Activated naive CD8-positive, alpha-beta T cell treated with anti-CD3 and anti-CD28 coated beads, Interleukin-2, amount 50 U/mL, for 24 hours (primary cell): ENCODE measurements at places on chromosomes 5 and 9.

- H3K4me3 ChIP-seq = no peak overlapping the region
- no peak overlapping the region for H3K27ac ChIP-seq
- H3K27me3 ChIP-seq = no peaks in the 10 kb centered on the region
- no peaks in the 10 kb centered on the region for H3K36me3 ChIP-seq
- no peak for DNase-seq
- peaks cover 6% of the 10 kb centered on the region for H3K4me1 ChIP-seq
Observed at GRCh38 chr9:76530458-76531110, 71.6 kb downstream of the GCNT1 start.

DNA sequence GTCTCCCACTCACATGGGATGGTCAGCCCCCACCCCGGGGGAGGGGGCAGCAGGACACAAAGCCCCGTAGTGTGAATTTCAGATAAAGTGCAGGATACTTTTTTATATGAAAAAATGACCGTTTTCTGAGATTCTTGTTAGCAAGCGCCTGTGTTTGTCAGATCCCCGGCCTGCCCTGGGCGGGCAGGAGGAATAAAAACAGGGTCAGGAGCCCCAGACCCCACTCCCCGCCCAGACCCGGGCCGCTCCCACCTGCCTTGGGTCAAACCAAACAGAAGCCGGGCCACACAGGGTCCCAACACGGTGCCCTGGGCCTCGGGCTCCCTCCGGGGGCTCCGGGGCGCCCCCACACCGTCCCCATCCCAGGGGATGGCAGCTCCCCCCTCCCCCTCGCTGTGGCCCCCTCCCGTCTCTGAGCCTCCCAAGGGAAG, 13.5 kb upstream of the NRARP start:
- H3K27me3 ChIP-seq = peaks cover 2% of the 10 kb centered on the region
- no peak overlapping the region for H3K4me3 ChIP-seq
- peaks cover 2% of the 10 kb centered on the region for H3K4me1 ChIP-seq
- no peak overlapping the region for H3K27ac ChIP-seq

DNA sequence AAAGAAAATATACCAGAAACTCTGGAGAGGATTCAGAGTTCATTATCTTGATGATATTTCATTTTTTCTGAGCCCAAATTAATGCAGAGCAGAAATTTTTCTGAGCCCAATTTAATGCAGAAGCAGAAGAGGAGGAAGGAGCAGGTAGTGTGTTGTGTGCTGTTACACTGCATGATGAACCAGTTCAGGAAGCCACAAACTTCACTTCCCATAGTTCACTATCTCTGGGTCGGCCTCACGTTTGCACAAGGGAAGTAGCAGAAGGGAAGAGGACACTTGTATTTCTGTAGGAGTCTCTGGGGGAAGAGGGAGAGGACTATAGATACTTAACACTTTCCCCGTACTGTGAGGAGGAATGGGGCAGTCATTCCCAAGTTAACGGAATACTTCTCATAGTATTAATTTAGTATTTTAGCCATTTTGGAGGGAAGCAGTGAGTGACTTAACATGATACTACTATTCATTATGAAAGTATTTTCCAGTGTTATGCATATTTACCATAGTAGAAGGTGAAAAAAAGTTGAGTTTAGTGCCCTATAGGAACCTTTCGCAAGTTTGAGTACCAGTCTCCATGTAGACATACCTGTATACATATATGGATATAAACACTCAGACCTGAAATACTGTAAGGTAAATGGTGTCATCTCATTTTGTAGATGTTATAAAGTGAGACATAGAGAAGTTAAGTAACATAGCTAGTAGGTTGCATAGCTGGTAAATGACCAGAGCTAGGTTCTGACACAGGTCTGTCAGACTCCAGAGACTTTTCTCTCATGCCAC, 30.0 kb downstream of the XPA start:
- peaks cover 80% of the 10 kb centered on the region for H3K36me3 ChIP-seq
- H3K4me1 ChIP-seq = peaks cover 49% of the 10 kb centered on the region
- peak overlapping the region; percentile 80 for H3K27ac ChIP-seq
- no peak overlapping the region for H3K4me3 ChIP-seq
- DNase-seq = no peak

DNA sequence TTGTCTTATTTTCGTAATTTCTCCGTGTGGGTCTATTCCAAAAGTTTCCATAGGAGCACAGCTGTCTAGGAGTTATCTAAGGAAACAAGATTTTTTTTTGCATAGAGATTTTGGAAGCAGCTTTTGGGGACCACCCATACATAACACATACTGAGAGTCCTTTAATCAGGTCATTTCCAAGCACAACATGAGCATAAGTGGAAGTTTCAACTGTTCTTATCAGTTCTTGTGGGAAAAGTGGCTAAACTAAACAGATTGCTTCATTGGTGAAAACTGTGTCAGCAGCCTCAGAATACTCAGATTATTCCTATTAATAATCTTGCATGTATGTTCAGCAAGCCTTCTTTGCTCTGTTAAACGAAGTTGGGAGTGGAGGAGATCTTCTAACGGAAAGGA, 153.6 kb upstream of the TYRP1 start:
- H3K36me3 ChIP-seq = no peaks in the 10 kb centered on the region
- no peak for DNase-seq
- no peaks in the 10 kb centered on the region for H3K4me1 ChIP-seq
- no peaks in the 10 kb centered on the region for H3K27me3 ChIP-seq
- no peak overlapping the region for H3K4me3 ChIP-seq

DNA sequence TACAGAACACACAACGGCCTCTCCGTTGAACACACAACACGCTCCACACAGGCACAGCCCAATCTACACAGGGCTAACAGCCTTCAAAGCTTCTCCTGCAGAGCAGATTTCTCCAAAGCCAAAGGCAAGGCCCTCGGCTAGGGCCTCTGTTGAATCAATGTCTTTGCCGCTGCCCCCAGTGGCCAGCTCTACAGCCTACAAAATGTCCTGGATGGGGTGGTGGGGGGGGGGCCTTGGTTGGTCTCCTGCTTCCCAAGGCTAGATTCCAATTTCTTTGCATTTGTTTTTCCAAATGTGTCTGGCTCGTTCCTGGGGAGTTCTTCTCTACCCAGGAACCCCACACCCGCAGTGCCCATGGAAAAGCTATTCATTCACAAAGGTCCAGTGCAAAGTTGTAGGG, 167.2 kb downstream of the PAX5 start:
- peaks cover 4% of the 10 kb centered on the region for H3K27me3 ChIP-seq
- H3K4me3 ChIP-seq = no peak overlapping the region
- no peak for DNase-seq
- H3K36me3 ChIP-seq = no peaks in the 10 kb centered on the region

GRCh38 chr5:122612901-122613300, 162.0 kb upstream of the SNX2 start:
- H3K4me3 ChIP-seq = no peak overlapping the region
- H3K27ac ChIP-seq = no peak overlapping the region
- H3K36me3 ChIP-seq = no peaks in the 10 kb centered on the region
- DNase-seq = no peak
- H3K4me1 ChIP-seq = no peaks in the 10 kb centered on the region

GRCh38 chr9:121735065-121735792, 83.8 kb downstream of the DAB2IP start:
- DNase-seq = no peak
- H3K36me3 ChIP-seq = no peaks in the 10 kb centered on the region
- H3K4me3 ChIP-seq = no peak overlapping the region

DNA sequence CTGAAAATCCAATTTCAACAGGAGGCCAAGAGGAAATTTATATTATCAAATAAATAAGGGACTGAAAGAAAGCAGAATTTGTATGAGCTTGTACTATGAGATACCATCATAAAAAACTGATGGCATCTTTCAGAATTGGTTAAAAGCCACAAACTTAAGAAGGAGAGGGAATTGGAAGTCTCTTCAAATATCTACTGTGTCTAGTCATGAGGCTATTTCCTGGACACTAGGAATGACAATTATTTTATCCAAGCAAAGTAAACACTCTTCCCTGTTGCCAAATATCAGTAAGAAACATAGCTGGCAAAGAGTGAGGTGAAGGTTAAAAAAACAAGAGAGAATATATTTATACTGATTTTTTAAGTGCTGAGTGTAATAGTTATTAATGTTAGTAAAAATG, 101.5 kb upstream of the ARRDC3 start:
- H3K4me3 ChIP-seq = no peak overlapping the region
- H3K27ac ChIP-seq = no peak overlapping the region
- no peaks in the 10 kb centered on the region for H3K27me3 ChIP-seq
- DNase-seq = no peak

DNA sequence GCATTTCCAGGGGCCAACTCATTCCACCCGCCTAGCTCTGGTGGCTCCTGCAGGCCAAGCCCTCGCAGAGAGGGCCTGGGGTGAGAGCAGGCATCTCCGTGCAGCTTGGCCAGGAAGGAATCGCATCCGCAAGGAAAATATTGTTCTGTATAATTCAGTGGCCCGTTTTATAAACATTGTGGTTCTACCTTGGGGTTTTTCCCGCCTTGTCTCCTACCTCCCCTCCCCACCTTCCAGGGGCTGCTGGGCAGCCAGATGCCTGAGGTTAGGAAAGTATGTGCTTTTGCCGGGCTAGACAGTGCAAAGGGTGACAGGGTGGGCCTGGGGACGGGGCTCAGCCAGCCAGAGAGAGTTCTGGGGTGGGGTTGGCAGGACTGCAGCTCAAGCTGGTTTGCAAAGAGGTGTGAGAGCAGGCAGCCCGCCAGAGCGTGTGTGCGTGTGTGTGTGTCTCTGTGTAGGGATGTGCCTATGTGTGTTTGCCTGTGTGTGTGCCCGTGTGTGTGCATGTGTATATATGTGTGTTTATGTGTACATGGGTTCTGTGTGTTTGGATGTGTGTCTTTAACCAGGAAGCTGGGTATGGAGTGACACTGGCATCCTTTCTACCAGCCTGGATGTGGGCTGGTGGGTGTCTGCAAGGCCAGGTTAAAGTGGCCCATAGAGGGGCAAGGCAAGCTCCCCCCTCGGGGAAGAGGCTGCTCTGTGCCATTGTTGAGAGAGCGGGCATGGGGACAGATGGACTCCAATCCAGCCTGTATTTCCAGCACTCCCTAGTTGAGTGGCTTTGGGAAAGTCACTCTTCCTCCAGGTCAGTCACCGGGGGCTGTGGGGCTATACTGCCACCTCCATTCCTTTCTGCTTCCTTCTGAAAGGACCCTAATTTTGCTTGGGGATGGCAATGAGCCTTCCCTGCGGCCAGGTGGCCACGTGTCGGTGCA, 10.6 kb upstream of the SLC2A6 start:
- H3K27ac ChIP-seq = no peak overlapping the region
- peaks cover 3% of the 10 kb centered on the region for H3K4me1 ChIP-seq
- H3K27me3 ChIP-seq = no peaks in the 10 kb centered on the region
- H3K4me3 ChIP-seq = no peak overlapping the region
- no peak for DNase-seq

DNA sequence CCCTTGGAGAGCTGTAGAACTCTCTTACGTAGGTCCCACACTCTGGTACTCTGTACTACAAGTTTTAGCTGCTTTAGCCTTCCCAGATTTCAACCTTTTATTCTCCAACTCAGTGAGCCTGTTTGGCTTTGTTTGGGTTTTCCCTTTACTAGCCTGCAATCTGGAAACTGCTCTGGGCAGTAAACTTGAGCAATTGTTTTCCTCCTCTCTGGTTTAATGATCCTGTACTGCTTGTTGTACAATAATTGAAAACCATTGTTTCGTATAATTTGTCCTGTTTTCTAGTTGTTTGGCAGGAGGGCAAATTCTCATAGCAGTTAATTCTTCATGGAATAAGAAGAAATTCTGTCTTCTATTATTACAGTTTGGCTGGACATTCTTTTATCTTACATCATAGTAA, 62.8 kb upstream of the TLX3 start:
- H3K27ac ChIP-seq = no peak overlapping the region
- no peaks in the 10 kb centered on the region for H3K27me3 ChIP-seq
- H3K4me1 ChIP-seq = no peaks in the 10 kb centered on the region
- H3K4me3 ChIP-seq = no peak overlapping the region

DNA sequence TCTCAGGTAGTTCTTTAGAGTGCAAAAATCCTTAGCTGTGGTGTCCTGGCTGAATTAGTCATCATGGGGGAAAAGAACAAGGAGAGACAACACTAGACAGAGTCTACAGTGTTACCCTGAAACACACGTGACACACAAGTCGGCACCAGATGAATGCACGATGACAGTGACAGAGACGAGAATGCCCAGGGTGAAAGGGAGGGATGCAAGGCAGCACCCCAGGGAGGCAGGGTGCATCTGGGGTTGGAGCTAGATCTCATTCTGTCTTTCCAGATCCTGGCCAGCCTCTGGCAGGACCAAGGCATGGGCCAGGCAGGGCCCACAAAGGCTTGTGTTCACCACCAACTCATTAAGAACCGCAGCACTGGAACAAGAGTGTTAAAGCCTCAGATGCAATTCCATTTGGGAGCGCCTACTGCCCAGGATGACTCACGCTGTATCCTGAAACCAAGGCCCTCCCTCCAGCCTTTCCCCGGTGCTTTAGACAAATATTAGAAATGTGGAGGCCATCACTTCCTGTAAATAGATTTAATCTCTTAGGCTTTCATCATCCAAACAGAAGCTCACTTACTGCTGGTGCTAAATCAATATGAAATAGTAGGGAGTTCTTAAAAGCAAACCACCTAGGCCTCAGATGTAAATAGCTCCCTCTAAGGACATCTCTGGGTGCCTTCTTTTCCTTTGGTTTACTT, 56.1 kb downstream of the IRX2 start:
- no peaks in the 10 kb centered on the region for H3K27me3 ChIP-seq
- no peaks in the 10 kb centered on the region for H3K4me1 ChIP-seq
- no peak overlapping the region for H3K27ac ChIP-seq
- DNase-seq = no peak
- no peak overlapping the region for H3K4me3 ChIP-seq

- no peak overlapping the region for H3K27ac ChIP-seq
- no peaks in the 10 kb centered on the region for H3K27me3 ChIP-seq
- no peak for DNase-seq
- H3K36me3 ChIP-seq = no peaks in the 10 kb centered on the region
Observed at GRCh38 chr9:15328946-15329345, 21.9 kb upstream of the TTC39B start.

- no peak overlapping the region for H3K4me3 ChIP-seq
- peak overlapping the region; percentile 55 for H3K27ac ChIP-seq
- H3K27me3 ChIP-seq = no peaks in the 10 kb centered on the region
- DNase-seq = no peak
- no peaks in the 10 kb centered on the region for H3K36me3 ChIP-seq
Observed at GRCh38 chr5:91433861-91434260, 50.7 kb upstream of the ARRDC3 start.
